ENCODE measurements at places on chromosomes 6 and 20. TPM values are rescaled to one million over a fixed set of nuclear protein-coding genes. Genes with fewer than 3 reads are reported as not detected.

The DNAH8 gene
- total RNA-seq, result 0.39 TPM

DNA sequence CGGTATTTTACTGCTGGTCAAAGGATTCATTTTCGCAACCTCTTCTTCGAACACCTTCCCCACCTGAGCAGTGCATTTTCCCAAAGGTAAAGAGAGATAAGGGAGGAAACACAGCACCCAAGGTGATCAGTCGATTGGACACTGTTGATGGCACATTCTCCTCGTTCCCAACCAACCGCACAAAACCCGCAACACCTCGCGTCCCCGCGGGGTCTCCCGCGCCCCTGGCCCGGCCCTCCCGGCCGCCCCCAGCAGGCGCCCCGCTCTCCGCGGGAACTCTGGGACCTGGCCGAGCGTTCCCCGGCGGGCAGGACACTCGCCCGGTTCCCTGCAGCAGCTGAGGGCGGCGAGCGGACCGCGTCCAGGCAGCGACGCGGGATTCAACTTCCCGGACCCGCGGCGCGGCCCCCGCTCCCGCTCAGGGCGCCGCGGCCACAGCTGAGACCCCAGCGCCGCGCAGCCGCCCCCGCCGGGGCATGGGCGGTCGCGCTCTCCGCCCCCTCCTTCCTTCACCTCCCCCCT is 506 bp downstream of the RGS17 start:
- no peak for DNase-seq
- no peak overlapping the region for H3K27ac ChIP-seq

DNA sequence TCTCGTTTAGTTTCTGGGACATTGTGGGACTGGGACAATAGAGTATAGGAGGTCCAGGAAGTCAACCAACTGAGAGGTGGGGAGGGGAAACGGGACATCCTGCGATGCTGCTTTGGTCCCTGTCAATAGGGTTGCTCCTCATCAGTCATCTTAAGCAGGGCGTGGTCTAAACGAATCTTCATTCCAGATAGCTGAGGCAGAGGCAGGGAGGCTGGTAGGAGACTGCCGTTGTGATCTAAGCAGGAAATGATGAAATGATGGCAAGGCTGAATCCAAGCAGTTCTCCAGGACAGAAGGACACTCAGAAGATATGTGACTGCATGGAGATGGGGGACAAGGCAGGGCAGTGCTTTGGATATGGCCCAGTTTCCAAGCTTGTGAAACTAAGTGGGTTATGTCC is 953.4 kb downstream of the KIF16B start:
- H3K36me3 ChIP-seq, result no peaks in the 10 kb centered on the region
- no peaks in the 10 kb centered on the region for H3K4me1 ChIP-seq
- H3K27ac ChIP-seq, result no peak overlapping the region
- H3K4me3 ChIP-seq, result no peak overlapping the region
- no peak for DNase-seq
- no peaks in the 10 kb centered on the region for H3K27me3 ChIP-seq

- peak overlapping the region; percentile 21 for H3K27ac ChIP-seq
- no peaks in the 10 kb centered on the region for H3K36me3 ChIP-seq
- no peak overlapping the region for H3K4me3 ChIP-seq
Observed at GRCh38 chr6:90650041-90650940, 63.4 kb upstream of the MAP3K7 start.

GRCh38 chr6:45386501-45386900 is 8.8 kb upstream of the SUPT3H start:
- H3K27ac ChIP-seq, result no peak overlapping the region
- no peak for DNase-seq
- no peaks in the 10 kb centered on the region for H3K4me1 ChIP-seq
- H3K27me3 ChIP-seq, result no peaks in the 10 kb centered on the region
- H3K4me3 ChIP-seq, result no peak overlapping the region

DNA sequence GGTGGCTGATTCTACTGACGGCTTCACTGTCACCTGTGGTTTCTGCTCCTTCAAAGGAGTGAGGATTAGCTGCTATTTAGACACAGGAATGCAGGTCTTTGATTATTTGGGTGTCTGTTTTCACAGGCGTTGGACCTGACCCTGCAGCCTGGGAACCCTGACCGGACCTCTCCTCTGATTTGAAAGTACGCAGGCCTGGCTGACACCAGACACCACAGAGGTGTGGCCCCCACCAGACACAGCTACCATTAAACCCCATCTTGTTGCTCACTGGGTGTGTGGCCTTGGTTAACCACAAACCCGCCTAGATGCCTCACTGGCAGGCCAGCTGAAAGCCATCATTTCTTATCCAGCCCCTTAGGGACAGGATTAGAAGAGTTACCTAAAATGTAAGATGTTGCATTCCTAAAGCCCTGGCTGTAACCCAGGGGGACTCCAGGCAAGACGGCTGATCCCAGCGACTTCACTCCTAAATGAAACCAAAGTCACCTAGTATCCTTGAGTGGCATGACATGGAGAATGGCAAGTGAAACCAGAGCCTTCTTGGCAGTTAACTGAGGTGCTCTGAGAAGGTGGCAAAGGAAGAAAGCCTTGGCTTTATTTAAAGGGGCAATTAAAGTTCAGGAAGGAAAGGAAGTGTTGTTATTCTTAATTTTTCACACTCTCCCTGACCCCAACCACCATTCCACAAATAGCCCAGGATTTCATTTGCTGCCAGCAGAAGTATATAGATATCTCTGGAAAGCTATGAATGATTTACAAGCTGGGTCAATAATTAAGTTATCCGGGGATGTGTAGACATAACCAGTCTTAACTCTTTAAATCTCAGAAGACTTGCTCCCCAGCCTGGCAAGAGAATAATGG is 169.9 kb downstream of the QRSL1 start:
- DNase-seq, result no peak
- peak overlapping the region; percentile 19 for H3K27ac ChIP-seq
- H3K4me1 ChIP-seq, result peaks cover 23% of the 10 kb centered on the region
- H3K36me3 ChIP-seq, result no peaks in the 10 kb centered on the region
- H3K4me3 ChIP-seq, result no peak overlapping the region
- no peaks in the 10 kb centered on the region for H3K27me3 ChIP-seq

- no peak overlapping the region for H3K27ac ChIP-seq
- H3K27me3 ChIP-seq, result no peaks in the 10 kb centered on the region
- no peak overlapping the region for H3K4me3 ChIP-seq
- H3K4me1 ChIP-seq, result no peaks in the 10 kb centered on the region
Observed at GRCh38 chr6:113662688-113663333, 194.3 kb upstream of the MARCKS start.
